ENCODE measurements at places on chromosomes 3 and 15.

DNA sequence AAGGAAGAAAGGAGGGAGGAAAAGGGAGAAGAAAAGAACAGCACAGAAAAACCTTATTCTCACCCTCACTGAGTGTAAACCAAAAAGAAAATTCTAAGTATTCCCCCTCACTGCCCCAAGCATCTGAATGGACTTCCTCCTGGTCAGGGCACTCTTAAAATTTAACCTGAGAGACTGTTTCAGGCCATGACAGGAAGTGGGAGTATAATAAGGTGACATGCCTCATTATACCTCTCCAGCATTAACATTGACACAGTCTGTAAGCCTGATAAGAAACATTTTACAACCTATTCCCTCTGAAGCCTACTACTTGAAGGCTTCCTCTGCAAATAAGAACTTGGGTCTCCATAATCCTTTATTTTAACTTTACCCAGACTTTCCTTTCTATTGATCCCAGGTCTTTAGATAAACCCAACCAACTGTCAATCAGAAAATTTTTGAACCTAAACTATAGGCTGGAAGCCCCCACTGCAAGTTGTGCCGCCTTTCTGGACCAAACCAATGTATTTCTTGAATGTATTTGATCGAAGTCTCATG is 41.7 kb downstream of the SLCO2A1 start:
- no peak for DNase-seq

GRCh38 chr3:46065294-46065705 is 38.0 kb upstream of the XCR1 start:
- no peak for DNase-seq

DNA sequence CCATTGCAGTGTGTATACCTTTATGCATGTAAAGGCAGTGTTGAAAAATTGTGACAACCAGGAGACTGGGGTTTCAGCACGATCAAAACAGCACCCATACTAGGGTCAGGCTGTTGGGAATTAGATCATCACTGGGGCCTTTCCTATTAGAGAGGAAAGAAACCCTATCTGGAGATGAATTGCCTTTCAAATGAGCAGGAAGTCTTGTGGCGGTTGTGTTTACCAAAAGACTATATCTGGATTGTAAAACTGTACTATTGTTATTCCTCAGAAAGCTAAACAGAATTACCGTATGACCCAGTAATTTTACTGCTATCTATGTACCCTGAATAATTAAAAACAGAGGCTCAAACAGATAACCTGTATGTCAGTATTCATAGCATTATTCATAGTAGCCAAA is 10.1 kb downstream of the UBE2E1 start:
- DNase-seq = no peak

DNA sequence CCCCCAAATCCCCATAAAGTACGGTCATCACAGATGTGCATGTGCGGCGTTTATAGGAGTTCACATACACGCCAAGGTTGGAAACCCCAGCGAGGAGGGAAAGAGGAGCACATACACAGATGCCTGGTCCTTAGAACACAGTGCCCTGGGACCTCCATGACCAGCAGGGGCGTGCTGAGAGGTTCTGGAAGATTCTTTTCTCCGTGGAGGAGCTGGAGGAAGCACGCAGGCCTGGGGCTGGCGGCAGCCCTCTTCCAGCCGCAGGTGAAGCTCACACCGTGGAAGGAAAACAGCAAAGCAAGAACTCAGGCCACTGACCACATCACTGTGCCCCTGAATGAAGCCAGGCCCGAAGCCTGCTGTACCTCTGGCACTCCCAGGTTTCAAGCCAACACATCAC is 61.0 kb upstream of the SEC61A1 start:
- DNase-seq = no peak

DNA sequence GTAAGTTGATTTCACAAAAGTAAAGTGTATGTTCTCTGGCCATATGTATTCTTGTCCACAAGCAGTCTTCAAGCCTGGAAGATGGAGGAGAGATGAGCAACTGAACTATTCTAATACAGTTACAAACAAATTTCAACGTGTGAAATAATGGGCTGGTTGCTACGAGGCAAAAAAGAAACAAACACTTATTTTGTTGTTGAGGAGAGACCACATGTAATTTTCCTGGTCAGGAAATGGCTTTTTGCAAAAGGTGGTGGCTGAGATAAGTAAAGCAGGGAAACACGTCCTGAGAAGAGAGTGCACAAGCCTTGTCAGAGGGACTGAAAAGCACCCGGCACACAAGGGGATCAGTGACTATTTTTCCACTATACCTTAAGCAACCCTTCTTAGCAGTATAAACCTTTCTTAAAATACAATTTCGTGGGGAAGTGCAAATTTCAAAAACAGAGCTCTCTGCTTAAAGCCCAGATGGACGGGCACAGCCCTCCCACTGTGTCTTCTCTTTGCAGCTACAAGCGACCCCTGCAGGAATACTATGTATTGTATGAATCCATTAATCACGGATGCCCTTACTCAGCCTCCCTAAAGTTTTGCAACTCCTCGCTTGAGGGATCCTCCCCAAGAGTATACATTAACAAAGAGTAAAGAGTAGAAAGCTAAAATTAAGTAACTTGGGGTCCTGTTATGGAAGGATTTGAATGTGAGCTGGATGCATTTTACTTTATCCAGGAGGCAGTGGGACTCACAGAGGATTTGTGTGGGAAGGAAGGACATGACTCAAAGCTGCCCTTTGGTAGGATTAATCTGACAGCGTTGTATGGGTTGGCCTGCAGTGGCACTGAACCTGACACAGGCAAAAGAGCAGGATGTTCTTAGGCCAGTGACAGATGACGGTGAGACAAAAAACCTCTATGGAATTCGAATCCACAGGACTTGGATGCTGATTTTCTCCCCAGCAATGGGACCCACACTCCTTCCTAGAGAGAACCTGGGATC is 253.7 kb downstream of the IL5RA start:
- no peak for DNase-seq

DNA sequence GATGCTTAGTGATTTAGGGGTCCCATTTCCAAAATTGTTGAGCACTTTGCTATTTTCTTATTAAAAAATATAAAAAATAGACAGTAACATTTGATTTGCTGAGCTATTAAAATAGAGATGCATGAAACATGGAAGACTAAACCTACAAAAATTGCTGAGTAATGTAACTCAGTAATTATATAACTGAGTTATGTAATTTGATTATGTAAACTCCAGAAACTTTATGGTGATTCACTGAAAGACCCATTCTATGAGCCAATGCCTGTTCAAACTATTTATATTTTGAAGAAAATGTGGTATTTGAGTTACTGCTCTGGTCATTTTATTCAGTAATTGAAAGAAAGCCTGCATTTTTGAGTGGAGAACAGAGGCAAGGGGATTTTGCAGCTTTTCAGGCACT is 1221.5 kb upstream of the ALCAM start:
- DNase-seq = no peak

DNA sequence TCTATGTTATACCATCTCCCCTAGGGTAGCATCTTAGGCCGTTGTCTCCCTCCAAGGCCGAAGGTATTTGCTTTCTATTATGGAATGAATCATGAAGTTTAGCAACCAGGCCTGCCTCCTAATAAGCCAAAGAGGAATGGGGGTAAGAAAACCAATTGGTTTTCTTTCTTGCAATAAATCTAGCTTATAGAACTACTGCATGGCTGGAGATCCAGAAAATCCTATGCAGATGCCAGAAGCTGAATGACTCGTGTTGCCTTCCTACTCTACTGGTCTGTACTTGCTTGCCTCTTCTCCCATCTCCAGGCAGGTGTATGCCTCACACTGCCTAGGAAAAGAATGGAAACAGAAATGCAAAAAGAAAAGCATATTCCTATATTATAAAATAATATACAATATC is 31.1 kb upstream of the IL16 start:
- no peak for DNase-seq

DNA sequence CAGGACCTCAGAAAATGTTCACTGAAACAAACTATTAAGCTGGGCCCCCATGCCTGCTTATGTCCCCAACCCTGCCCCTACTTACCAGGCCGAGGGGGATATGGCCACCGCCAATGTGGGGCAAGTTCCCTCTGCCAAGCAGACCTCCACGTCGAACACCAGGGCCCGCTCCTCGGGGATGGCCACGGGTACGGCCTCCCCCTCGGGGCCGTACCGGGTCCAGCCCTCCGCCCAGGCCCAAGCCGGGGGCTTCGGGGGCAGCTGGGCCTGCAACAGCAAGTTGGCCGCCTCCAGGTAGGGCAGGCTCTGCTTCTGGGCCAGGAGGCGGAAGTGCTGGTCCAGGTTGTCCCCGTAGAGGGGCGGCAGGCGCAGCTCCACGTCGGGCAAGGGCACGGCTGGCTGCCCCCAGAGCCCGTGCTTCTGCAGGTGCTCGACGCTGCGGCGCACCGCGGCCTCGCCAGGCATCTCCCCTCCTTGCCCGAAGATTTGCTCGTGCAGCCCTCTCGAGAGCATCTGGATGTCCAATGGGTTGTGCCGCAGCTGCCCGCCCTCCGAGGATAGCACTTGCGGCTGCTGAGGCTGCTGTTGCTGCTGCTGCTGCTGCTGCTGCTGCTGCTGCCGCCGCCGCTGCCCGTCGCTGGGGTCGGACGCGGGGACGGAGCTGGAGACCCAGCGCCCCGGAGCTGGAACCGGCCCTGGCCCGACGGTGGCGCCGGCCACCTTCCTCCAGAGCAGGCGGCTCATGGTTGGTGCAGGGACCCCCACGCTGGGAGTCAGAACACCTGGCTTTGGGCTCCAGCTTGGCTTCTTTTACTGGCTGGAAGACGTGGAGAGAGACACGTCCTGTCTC is 1.4 kb downstream of the POLG start:
- no peak for DNase-seq

- no peak for DNase-seq
Observed at GRCh38 chr15:60035344-60035743, 31.2 kb downstream of the FOXB1 start.

GRCh38 chr3:145286937-145287336 is 874.0 kb downstream of the PLOD2 start:
- DNase-seq = no peak

- DNase-seq = no peak
Observed at GRCh38 chr3:151156618-151157216, 46.3 kb downstream of the GPR171 start.

DNA sequence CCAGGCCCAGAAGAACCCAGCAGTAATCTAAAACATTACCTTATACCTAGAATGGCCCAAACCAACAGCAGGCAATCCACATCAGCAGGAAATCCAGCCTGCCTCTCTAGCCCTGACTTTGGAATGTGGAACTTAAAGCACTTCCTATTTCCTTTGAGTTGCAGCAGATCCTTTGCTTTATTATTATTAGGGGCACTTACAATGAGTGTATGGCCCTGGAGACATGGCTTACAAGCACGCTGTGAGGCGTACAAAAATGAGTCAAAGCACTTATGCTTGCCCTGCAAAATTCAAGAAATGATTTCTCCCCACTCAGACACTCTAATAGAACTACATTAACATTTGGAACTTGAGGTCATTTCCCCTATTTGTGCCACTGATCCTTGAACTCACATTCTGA is 9.5 kb upstream of the KNSTRN start:
- DNase-seq = no peak

DNA sequence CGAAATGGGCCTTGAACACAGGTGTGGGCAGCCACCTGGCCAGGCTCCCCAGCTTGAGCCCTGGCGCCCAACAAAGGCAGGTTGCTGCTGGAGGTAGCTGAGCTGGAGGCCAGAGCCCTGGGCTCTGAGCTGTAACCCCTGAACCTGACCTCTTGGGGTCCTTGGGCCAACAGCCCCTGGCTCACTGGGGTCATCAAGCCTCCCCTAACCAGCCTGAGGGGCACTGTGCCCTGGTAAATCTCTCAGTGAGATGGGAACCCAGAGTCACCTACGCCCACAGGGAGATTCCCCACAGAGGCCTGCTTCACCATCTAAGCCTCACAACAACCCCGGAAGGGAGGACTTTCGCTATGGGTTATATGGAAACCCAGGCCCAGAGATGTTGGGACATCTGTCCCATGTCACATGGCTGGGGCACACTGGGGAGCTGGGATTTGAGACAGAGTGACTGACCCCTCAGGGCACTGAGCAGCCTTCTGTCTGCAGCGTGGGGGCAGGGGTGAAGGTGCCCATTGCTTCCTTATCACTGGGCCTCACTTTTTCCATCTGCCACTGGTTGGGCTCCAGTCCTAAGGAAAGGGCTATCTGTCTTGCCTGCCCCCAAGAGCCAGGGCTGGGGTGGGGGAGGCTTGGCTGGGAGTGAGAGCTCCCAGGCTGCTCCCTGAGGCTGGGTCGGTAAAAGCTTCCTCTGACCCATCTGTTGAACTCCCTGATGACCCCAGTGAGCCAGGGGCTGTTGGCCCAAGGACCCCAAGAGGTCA is 59.1 kb downstream of the IQSEC1 start:
- no peak for DNase-seq

- DNase-seq = no peak
Observed at GRCh38 chr3:35946121-35946853, 307.0 kb downstream of the ARPP21 start.

GRCh38 chr3:15403495-15403894 is 23.8 kb downstream of the METTL6 start:
- DNase-seq = no peak

GRCh38 chr3:110419096-110419495 is 652.5 kb upstream of the NECTIN3 start:
- DNase-seq = no peak

GRCh38 chr15:66884115-66884622 is 181.2 kb upstream of the SMAD3 start:
- DNase-seq = no peak

- DNase-seq = no peak
Observed at GRCh38 chr3:60086811-60087210, 1037.0 kb upstream of the CFAP20DC start.

DNA sequence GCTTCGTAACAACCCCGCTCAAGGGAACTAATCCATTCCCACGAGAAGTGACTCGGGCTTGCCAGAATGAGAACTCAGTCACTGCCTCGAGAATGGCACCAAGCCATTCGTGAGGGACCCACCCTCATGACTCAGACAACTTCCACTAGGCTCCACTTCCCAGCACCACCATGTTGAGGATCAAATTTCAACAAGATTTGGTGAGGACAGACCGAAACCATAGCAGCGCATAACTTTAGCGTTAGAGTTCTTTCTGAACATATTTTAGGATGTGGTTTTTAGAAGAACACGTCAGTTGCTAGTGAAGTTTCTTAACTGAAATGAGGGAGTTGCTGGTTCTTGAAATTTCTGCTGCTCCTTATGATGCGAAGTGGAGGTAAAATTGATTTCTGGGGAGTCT is 13.5 kb downstream of the PTPRG start:
- DNase-seq = no peak

DNA sequence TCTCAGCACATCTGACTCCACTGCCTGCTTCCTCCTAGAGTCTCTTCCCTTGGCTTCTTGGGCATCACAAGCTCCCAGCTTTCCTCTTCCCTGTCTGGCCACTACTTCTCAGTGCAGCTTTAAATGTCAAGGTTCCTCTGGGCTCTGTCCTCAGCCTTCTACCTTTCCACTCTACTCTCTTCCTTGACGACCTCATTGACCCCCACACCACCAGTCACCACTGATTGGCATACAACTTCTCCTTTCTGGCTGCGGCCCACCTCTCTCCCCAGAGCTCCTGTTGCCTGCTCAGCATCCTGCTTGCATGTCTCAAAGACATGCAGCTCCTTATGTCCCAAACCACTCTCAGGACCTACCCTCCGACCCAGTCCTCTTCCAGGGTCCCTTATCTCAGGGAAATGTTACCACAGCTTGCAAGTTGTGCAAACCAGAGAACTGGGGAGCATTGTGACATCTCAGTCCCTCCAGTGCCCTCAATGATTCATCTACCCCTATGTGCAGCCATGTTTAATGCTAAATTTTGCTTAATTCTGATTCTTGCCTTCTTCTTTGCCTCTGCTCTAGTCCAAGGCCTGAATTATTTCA is 49.9 kb downstream of the TRPM1 start:
- no peak for DNase-seq
